ENCODE measurements at places on chromosomes 7 and 10.

- DNase-seq: no peak
Observed at GRCh38 chr10:11719496-11720259, 22.5 kb upstream of the ECHDC3 start.

DNA sequence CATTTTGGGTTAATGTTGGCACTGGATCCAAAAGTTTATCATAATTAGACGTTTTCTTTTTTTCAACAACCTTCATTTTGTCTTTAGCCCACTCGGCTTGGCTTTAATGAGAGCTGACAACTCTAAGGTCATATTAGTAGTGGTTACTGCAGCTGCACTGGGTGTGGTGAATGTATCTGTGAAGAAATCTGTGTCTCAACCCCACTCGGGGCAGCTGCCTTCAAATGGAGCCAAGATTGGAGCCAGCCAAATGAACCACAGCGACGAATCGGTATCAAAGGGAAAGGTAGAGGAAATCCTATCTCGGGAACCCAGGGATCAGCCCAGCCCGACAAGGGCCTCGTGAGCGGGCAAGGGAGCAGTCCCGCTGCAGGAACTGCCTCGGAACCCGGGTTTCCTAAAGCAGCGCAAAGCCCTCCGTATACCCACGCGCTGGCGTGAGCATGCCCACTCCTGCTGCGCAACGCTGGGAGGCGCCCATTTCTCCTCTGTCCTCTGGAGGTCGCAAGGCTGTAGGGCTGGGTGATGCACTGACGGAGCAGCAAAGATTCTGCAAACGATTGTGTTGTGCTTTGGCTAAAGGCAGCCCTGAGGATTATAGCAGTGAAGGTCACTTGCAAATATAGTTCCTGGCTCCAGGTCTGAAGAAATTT lies 98.7 kb upstream of the MBL2 start:
- no peak for DNase-seq

GRCh38 chr7:121196286-121196685 lies 132.5 kb upstream of the WNT16 start:
- DNase-seq: no peak

- DNase-seq: no peak
Observed at GRCh38 chr10:103546401-103546800, 52.9 kb downstream of the NEURL1 start.

DNA sequence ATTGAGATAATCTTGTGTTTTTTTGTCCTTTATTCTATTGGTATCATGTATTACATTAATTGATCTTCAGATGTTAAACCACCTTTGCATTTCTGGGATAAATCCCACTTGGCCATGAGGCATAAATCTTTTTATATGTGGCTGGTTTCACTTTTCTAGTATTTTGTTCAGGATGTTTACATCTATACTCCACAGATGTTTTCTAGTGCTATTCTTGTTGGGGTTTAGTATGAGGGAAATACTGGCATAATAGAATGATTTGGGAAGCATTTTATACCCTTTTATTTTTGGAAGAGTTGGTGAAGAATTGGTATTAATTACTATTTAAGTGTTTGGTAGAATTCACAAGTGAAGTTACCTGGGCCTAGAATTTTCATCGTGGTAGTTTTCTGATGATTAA lies 41.8 kb upstream of the CCNY start:
- DNase-seq: no peak

GRCh38 chr10:80131499-80131901 lies 1.0 kb upstream of the PLAC9 start:
- DNase-seq: no peak

- DNase-seq: no peak
Observed at GRCh38 chr7:122305475-122306319, 1.1 kb upstream of the FEZF1 start.
